ENCODE measurements at places on chromosomes 5 and 9. TPM values are rescaled to one million over a fixed set of nuclear protein-coding genes. Genes with fewer than 3 reads are reported as not detected.
A peak's percentile ranks its signal among the peaks of the same experiment; 100 is the strongest.

- no peak for DNase-seq
These were observed 141.0 kb downstream of the LHFPL2 start for GRCh38 chr5:78507531-78507930.

DNA sequence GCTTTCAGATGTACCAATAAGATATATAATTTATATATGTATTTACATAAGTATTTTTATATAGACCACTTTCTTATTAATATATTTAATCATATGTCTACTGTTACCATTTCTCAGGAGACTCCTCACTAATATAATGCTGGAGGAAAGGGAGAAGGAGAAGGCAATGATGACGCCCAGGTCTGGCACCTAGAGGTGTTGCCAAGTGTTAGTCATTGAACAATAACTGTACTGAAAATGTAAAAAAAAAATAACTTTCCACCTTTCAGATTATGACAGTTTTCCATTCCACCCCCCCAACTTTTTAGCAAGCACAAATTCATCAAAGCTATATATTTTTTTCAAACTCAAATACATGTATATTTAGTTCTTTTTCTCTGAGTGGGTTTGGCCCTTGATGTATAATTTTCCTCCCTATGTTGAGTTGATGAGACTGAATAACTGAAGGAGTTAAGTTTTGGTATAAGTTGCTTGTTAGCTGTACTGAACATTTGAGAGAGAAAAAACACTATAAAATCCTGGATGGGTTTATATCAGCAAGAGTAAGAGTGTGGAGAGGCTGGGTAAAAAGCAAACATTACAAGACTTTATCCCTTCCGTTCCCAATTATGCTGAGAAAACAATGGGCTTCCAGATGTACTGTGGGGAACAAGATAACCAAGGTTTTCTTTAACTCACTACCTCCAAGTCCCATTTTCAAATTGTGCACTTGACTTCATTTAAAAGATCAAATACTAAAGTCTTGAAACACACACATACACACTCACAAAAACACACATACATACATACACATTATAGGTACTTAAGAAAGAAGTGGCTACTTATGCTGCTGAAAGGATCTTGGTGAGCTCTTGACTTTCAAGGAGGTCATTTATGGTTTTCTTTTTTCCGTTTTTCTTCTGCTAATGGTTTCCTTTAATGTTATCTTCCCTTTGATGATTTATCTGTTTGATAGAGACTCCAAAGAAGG is 142.8 kb upstream of the IFNE start:
- no peak for DNase-seq

- DNase-seq = no peak
These were observed 159.7 kb upstream of the ELL2 start for GRCh38 chr5:96121364-96121763.

GRCh38 chr9:118785456-118785855 is 583.8 kb downstream of the BRINP1 start:
- DNase-seq = no peak

GRCh38 chr5:34728236-34728635 is 72.1 kb downstream of the RAI14 start:
- DNase-seq = no peak

- no peak for DNase-seq
These were observed 52.5 kb downstream of the ZNF474 start for GRCh38 chr5:122181863-122182262.

DNA sequence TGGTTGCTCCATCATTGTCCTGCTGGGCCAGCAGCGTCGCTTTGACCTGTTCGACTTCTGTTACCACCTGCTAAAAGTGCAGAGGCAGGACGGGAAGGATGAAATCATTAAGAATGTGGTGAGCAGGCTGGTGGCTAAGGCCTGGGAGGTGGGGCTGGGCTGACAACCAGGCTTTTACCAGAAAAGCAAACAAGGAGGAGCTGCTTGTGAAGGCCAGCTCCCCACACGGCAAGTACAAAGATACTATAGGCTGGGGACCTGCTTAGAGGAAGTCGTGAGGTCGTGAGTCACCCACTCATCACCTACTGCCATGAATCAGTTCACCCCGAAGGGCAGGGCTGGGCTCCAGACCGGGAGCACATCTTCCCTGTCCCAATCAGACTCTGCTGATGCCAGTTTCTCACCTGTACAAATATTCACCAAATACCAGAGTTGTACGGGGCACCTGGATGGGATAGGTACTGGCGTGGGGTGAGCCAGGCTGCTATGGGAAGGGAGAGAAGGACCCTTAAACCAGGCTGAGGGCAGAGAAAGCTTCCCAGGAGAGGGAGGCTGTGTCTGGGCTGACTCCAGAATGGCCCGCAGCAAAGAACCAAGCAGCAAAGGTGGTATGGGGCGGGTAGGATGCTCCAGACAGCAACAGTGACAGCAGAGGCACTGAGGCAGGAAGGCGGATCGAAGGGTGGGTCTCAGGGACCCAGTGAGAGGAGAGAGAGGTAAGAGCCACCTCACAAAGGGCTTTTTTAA is 69.3 kb upstream of the NIPAL4 start:
- DNase-seq = no peak

DNA sequence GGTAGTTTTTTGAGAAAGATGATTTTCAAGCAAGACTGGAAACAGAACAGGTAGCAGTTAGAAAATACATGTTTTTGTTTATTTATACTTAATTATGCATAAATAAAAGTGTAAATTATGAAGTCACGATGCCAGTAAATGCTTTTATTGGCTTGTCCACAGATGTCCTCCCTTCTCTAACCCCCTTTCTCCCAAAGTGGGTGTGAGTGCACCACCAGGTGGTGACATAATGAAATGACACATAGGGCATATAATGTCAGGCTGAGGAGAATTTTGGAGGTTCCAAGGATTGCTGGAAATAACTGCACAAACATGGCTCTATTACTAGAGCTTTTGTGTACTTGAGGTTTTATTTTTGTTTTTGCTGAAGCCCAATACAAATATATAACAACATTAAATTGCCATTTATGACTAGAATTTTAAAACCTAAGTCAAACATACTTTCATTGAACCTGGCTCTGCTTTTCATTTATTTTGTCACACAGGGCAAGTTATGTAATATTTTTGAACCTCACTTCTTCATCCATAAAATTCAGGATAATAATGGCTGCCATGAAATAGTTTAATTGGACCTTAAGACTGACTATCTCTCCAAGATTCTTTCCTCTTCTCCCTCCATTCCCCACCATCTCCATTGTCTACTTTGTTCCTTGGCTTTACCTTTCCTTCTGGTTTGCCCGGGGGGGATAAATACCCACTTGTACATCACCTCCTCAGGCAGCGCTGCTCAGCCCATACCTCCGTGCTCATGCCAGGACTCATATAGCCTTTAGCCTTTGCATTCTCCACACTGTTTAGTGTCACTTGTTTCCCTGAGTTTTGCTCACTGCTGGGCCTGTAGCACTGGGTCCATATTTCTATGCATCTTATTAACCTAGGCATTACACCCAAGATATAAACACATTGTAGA is 168.8 kb downstream of the PDE4D start:
- DNase-seq = peak; percentile 23

CDC25C gene
- not detected for total RNA-seq

DNA sequence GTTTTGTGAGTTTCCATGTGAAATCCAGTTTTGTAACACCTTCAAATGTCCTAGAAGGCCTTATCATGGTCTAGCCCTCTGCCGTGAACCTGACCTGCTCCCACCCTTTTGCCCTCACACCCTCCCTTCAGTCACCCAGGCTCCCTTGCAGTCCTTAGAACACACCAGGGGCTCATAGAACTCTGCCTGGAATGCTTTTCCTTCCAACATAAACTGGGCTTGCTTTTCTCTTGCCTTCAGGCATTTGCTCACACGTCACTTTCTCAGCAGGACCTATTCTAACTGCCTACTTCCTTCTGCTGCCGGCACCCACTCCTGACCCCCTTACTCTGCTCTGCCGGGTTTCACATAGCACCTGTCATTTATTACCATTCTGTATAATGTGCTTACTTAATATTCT is 111.9 kb downstream of the PDE8B start:
- DNase-seq = no peak

- DNase-seq = no peak
These were observed 166.8 kb upstream of the RFX3 start for GRCh38 chr9:3692606-3693005.

- DNase-seq = no peak
These were observed 1111.8 kb upstream of the ACO1 start for GRCh38 chr9:31272456-31273295.

GRCh38 chr5:169116961-169117461 is 183.9 kb downstream of the SLIT3 start:
- DNase-seq = no peak

DNA sequence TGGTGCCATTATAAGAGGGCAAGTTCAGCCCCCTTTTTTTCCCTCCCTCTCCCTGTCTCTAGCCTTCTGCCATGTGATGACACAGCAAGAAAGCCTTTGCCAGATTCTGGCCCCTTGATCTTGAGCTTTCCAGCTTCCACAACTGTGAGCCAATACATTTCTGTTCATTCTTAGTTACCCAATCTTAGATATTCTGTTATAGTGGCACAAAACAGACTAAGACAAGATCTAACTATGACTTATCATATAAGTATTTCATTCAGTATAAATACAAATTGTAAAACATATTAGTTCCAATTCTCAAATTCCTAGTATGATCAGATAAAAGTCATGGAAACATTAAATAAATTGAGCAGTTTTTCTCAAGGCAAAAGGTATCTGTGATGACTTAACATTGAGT is 276.3 kb downstream of the COX7C start:
- no peak for DNase-seq

GRCh38 chr5:88724201-88724600 is 158.8 kb downstream of the MEF2C start:
- no peak for DNase-seq

TCF7 gene
- total RNA-seq = 9.1 TPM

MYMK gene
- not detected for total RNA-seq

GRCh38 chr5:155919126-155919525 is 407.8 kb upstream of the SGCD start:
- no peak for DNase-seq

- DNase-seq = no peak
These were observed 72.3 kb downstream of the SLF1 start for GRCh38 chr5:94690778-94691177.
